ENCODE measurements at places on chromosomes 7 and 10.

DNA sequence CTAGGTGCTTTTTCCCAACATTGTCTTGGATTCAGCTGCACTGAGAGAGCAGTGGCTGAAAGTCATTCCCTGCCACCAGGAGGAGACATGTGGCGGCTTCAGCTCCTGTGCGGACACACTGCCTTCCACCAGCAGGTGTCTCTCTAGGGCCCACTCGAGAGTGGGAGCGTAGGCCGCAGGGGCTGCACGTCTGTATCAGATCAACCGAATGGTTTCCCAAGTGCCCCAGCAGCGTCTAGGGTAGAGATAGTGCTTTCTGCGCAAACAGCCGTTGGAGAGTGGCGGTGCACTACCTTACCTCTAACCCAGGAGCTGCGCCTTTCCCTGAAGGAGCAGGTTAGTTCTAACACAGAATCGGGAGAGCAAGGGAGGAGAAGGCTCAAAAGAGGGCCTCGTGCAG, 31.7 kb downstream of the PAPOLB start:
- peak; percentile 42 for DNase-seq

GRCh38 chr10:5566614-5567013, 41.9 kb downstream of the CALML3 start:
- DNase-seq = peak; percentile 23

- DNase-seq = no peak
These were observed 312.3 kb downstream of the DGKB start for GRCh38 chr7:14590206-14590605.

DNA sequence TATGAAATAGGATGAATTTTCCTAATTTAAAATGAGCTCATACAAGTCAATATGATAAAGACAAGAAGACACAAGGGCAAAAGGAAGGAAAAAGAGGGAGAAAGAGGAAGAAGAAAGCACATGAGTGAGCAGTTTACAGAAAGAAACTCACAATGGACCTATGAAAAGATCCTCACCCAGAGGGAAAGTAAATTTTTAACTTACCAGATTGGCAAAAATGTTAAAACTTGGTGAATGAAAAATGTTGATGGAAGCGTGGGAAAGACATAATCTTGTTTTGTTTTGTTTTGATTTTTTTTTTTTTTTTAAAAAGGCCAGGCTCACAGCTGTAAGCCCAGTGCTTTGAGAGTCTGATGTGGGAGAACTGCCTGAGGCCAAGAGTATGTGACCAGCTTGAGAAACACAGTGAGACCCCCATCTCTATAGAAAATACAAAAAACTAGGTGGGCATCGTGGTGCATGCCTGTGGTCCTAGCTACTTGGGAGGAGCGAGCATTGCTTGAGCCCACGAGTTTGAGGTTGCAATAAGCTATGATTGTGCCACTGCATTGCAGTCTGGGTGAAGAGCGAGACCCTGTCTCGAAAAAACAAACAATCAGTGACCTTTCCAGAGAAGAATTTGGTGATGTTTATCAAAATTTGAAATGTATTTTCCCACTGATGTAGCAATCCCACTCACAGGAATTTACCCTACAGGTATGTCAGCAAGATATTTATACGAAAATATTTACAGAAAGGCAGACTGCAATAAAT, 152.9 kb upstream of the ASAH2 start:
- no peak for DNase-seq

GRCh38 chr10:631266-631665, 58.2 kb downstream of the DIP2C start:
- DNase-seq = no peak

- no peak for DNase-seq
These were observed 306.8 kb downstream of the WDR11 start for GRCh38 chr10:121157998-121158397.

GRCh38 chr7:44767134-44767911, 18.7 kb downstream of the ZMIZ2 start:
- DNase-seq = no peak

DNA sequence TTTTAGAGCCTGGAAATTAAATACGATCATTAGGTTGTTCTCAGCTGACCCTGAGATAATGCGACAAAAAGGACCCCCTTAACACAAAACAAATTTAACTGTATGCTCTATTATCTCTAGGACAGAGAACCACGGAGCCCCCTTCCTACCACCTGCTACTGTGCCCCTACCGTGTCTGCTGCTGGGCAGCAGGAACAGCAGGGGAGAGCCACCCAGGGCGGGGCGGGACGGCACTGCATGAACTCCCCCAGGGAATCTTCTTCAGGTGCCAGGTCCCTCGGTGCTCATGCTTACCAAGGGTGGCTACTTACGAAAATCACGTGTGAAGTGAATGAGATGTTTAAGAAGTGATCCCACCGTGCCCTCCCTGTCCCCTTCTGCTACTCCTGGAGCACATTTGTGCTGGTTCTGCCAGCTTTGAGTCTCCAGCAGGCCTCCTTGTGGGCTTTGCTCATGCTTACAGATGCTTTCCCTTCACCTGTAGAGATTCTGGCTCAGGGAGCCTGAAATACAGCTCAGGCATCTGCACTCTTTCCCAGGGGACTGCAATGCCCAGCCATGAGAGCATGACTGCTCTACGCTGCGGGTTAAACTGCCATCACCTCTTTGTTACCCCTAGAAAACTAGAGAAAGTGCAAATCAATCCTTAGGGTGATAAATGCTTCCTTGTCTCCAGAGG, 59.9 kb downstream of the MRPL32 start:
- no peak for DNase-seq

DNA sequence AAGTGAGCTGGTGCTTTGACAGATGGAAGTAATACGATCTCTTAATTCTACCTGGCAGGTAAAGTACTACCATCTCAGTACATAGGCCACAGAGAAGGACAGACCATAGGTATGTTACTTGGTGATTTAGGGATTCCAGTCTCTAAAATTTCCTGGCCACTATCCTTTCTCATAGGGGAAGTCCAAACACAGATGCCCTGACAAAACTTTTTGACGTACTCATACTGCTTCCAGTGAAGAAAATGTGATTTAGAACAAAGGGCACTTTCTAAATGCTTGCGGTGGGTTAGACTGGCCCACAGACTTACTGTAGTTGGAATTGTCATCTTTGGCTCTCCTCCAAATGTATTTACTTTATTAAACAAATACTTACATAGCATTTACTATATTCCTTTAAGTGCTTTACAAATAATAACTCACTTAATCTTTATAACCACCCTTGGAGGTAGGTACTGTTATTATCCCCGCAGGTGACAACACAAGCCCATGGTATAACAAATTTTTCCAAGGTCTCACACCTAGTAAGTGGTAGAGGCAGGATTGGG, 3.0 kb downstream of the PI4K2A start:
- DNase-seq = no peak

DNA sequence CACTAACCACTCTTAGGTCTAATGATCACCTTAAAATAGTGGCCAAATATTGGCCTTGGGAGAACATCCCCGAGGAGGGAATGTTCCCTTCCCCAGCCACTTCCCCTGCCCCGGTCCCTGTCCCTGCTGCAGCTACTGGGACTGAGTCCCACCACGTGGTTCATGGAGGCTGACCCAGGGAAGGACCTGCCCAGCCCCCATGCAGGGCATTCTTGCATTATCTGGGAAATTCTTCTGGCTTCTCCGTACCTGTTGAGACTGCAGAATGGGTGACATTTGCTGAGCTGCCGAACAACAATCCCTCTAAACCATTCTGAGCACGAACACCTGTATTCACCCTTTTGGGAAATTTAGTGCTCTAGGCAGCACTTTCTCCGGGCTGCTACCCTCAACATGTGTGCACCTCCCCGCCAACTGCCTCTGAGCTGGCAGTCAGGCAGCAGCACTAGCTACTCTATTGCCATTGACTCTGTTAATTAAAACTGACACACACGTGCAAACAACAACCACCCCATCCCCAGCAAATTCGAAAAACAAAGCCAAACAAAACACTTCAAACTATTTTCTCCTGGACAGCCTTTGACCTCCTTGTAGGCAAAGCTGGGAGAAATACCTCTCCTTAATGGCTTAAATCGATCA, 567.4 kb upstream of the MKI67 start:
- no peak for DNase-seq

DNA sequence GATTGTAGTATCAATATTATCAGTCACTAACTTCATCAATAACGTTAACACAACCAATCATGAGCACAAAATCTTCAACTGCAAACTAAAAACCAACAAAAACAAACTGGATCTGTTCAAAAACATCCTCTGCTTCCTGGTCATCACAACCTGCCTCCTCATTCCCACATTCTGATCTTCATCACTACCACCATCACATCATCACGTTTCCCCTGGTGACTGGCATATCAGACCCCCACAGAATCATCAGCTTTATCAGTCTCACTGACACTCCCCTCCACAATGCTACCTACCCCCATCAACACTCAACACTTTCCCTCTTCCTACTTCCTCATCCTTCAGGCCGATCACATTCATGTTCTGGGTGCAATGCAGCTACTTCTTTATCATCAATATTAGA, 11.4 kb downstream of the XPNPEP1 start:
- DNase-seq = no peak

DNA sequence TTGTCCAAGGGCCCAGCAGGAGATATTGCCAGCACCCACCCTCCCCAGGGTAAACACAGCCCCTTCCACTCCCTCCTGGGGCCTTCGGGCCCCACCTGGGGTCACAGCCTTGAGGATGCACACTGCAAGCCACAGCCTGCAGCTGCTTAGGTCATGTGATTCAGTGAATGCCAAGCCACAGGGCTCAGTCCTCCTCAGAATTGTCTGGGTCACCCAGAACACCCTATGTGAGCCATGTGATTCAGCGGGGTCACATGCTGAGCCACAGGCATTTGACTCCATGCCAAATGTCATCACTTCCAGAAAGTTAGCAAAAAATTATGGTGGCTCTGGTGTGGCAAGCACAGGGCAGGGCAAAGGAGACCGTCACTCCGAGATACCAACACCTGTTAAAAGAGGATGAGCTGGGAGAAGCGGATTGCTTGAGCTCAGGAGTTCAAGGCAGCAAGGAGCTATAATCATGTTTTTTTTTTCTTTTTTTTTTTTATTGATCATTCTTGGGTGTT, 17.2 kb upstream of the PSAP start:
- no peak for DNase-seq

DNA sequence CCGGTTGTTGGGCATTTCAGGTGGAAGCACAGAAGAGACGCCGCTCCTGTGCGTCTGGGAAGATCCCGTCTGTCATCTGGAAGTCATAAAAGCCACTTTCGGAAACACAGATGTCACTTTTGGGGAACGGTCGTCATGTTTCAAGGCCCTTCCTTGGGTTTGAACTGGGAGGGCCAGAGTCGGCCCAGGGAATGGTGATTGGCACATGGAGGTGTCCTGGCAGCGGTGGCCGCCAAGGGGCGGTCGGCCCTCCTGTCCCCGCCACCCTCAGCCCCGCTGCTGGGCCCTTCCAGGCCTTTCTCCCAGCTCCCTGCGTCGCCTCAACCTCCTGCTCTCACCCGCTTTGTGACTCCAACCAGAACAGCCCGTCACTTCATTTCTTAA, 115.2 kb upstream of the SFMBT2 start:
- DNase-seq = no peak

DNA sequence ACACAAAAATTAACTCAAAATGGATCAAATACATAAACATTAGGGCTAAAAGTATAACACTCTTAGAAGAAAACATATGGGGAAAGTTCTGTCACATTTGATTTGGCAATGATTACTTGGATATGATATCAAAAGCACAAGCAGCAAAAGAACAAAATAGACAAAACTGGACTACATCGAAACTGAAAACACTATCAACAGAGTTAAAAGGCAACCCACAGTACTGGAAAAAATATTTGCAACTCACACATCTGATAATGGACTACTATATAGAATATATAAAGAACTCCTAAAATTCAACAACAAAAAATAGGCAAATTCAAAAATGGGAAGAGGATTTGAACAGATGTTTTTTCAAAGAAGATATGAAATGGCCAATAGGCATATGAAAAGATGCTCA, 51.0 kb downstream of the COA1 start:
- no peak for DNase-seq

DNA sequence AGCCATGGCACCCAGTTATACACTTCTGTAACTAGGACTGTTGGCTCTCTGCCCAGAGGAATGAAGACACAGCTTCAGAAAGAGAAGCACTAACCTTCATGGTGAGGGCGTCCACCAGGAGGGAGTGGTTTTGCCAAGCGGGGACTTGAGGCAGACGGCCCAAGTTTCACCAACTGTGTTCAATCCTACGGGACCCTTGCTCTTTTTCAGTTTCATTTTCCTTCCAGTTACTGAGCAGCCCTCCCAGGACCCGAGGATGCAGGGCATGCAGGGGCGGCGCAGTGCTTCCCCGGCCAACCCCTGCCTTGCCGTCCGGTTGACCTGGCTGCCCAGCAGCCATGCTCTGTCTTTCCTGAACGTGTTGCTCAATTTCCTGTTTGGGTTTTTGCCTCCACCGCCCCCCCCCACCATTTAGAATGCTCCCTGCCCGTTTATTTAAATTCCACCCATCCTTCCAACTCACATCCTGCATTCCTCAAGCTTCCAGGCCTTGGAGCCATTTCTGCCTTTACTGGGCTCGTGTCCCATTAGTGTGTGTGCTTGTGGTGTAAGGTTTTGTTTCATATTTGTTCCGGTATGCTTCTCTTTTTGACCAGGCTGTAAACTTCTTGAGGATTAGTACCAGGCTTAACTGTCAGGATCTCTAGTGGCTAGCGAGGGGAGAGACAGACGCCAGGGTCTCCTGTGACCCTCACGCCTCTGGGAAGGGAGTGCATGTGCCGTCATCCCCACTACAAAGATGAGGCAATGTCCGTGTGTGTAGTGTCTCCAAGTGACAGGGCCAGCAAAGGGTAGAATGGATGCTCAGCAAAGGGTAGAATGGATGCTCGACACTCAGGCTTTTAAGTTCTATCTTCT, 31.6 kb downstream of the IL15RA start:
- DNase-seq = no peak

DNA sequence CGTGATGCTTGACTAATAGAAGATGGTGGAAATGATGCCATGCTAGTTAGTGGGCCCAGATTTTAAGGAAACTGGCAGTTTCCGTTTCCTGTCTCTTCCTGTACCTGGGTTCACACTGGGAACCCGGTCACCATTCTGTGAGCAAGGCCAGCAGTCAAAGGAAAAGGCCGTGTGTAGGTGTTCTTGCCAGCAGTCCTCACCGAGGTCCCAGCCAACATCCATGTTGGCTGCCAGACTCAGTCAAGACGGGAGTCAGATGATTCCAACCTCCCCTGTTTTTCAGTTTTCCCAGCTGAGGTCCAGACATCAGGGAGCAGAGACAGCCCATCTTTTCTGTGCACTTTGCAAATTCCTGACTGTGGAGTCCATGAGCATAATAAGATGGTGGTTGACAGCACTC, 15.2 kb upstream of the PILRB start:
- no peak for DNase-seq

DNA sequence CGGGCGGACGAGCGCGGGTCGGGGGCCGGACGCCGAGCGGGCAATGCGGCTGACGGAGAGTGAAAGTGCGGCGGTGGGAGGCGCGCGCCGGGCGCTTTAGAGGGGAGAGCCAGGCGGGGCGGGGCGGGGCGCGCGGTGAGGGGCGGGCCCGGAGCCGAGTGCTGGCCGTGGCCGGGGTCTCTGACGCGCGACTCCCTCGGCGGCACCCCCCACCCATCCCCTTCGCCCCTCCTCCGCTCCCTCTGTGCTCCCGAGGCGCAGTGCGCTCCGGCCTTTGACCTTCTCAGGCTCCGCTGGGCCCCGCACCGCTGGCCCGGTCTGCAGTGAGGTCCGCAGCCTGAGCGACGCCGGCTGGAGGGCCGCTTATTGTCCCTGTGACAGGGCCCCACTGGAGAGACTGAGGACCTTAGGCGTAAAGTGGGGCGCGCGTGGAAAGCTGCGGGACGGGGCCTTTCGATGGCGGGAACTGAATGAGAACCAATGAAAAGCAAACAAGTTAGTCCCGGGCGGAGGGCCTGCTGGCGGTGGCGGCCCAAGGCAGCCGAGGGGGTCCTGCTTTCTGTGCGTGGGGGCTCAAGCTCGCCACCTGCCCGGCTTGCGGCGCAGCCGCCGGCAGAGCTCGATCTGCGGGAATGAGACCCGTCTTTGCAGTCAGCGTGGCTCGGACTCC, at the start of gene CXCL12:
Gene CXCL12, minus strand, starts transcription at position 72 of the 670 bp plus-strand sequence. CDS start 92 bp downstream, outside the sequence.
- no peak for DNase-seq

Data from activated T-cell treated with anti-CD3 and anti-CD28 coated beads for 24 hours (primary cell).